ENCODE measurements at places on chromosomes 4 and X.

- DNase-seq = no peak
Observed at GRCh38 chr4:29081234-29081955, 1638.8 kb upstream of the PCDH7 start.

- DNase-seq = no peak
Observed at GRCh38 chrX:119015407-119016237, 41.2 kb downstream of the LONRF3 start.

GRCh38 chr4:120922381-120923206 lies at the start of gene PRDM5:
Gene PRDM5, minus strand, starts transcription at chr4:120922726. Its CDS starts 118 bp downstream, at chr4:120922608.
- DNase-seq = peak; percentile 33

DNA sequence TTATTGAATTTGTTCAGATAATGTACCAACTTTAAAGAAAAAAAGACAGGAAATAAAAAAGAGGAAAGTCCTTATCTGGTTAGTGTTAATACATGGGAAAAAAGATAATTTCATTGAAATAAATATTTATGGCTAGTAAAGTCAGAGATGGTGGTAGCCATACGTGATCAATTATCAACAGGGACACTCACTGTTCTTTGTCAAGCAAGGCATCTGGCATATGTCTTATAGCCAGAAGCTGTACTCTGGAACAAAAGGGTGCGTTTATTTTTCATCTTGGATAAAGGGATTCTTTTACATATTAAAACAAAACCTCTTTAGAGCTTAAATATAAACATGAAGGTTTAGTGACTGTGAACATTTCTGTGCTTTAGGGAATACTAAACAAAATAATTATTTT lies 26.7 kb downstream of the HDX start:
- no peak for DNase-seq

DNA sequence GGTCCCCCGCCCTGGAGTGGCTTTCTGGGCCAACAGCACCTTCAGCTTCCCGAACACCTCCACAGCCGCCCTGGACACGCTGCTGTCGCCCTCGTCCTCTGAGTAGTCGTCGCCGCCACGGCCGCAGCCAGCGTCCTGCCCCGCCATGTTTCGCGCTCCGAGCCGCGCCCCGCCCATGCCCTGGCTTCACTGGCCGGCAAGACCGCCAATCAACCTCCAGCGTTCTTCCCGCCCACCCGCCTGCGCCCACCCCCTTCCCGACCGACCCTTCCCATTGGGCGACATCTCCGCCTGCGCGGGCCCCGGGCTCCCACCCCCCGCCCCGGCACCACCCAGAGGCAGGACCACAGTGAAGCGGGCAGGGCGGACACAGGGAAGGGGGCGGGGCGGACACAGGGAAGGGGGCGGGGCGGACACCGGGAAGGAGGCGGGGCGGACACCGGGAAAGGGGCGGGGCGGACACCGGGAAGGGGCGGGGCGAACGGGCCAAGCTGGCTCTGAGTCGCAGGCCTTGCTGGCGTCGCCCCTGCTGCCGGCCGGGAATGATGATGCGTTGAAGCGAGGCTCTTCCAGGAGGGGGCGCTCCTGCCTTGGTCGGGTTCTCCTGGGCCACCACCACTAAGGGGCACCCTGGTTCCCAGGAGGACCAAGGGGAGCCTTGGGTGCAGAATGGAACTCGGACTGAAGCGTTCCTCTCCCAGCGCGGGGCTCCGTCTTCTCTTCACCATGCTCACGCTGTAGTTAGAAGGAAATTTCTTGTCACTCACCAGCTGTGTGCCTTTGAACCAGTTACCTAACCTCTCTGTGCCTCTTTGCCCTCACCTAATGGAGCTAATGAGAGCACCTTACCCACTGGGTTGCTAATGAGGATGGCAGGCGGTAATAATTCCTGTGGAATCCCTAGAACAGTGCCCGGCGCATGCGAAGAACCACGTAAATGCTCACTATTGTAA lies at the start of gene HAUS7:
Gene HAUS7 (minus strand): TSS at position 166 of the 953 bp plus-strand sequence. CDS start 19 bp downstream, at position 147.
- DNase-seq = no peak

GRCh38 chr4:107050525-107051135 lies 14.5 kb upstream of the DKK2 start:
- no peak for DNase-seq

DNA sequence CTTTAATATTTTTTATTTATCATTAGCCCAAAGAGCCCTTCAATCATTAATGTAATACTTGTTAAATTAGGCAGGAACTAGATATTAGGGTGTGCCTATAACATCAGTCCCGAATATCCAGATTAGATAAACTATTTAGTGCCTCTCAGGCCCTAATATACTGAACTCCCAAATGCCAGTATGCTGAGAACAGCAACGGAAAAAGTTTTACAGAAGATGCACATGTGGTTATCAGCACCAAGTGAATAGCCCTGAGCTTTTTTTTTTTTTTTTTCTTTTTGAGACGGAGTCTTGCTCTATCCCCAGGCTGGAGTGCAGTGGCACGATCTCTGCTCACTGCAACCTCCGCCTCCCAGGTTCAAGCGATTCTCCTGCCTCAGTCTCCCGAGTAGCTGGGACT lies 13.0 kb upstream of the ELF2 start:
- no peak for DNase-seq

- no peak for DNase-seq
Observed at GRCh38 chr4:106365613-106366012, 3.0 kb downstream of the GIMD1 start.

DNA sequence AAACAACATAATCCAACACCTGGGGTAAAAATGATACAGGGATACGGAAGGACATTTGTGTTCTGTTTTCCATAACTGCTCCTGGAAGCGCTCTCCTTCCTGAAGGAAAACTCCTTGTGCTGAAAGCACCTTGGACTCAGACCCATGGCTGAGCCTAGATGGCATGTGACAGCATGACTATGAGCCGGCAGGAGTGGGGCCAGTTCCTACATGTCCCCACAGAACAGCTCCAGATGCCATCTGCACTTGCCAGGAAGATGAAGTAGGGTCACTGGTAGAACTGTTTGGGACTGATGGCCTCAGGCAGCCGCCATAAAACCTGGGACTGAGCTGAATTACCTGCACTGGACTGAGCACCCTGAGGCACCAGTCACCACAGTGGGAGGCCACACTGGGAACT lies 56.0 kb upstream of the BCLAF3 start:
- no peak for DNase-seq

- no peak for DNase-seq
Observed at GRCh38 chrX:45164021-45164621, 36.6 kb downstream of the DIPK2B start.

- no peak for DNase-seq
Observed at GRCh38 chrX:77505227-77505626, 58.0 kb downstream of the FGF16 start.

GRCh38 chr4:113162089-113162488 lies 112.6 kb downstream of the ANK2 start:
- no peak for DNase-seq

- DNase-seq = no peak
Observed at GRCh38 chr4:173682609-173683008, 152.6 kb upstream of the HAND2 start.

GRCh38 chr4:82792912-82793649 lies 5.5 kb downstream of the SCD5 start:
- DNase-seq = no peak

DNA sequence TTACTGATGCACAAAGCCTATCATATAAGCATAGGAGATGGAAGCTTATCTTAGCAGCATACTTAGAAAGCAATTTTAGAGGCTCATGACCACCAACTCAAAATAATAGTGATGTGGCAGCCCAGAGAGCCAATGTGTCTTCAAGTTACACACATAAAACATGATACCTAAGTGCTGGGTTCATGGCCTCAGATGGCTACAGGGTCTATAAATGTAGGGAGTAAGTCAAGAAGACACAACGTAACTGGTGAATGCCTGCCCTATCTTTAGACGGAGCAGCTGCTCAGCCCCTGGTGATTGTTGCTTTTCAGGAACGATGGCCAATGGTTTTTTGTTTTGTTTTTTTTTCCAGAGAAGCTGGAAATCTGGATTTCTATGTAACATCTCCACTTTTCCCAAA lies 42.8 kb downstream of the RNF150 start:
- DNase-seq = no peak

GRCh38 chr4:144302704-144303536 lies 162.4 kb upstream of the GYPA start:
- DNase-seq = no peak

DNA sequence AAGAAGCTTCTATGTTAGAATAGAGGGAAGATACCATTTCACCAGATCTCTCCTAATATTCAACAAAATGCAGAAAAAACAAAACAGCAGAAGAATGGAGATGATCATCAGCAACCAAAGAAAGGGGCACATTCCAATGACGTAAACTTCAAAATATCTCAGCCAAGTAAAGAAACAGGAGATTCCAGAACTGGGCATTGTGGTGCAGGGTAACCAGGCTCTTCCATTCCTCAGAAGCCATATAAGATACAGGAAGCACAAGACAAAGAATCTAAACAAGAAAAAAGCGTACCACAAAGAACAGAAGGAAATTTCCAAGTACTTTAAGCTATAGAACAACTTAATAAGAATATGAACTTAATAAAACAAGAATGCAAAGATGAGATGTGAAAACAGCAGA lies 6.9 kb upstream of the ARMCX4 start:
- DNase-seq = no peak

DNA sequence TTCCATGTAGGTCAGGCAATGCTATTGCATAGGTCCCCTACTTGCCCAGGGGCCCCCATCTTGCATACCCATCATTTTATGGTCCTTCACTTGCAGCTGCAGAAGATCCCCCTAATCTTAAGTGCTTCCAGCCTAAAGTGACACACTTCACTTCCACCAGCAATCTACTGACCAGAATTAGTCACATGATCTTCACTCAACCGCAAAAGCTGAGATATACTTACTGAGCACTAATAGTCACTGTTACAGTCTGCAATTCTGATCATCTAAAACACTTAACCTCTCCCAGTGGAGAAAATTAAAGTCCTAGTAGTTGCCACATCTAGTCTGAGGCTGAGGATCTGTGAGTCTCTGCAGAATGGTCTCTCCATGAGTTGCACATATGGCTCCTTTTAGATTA lies 82.1 kb downstream of the AREG start:
- DNase-seq = no peak

DNA sequence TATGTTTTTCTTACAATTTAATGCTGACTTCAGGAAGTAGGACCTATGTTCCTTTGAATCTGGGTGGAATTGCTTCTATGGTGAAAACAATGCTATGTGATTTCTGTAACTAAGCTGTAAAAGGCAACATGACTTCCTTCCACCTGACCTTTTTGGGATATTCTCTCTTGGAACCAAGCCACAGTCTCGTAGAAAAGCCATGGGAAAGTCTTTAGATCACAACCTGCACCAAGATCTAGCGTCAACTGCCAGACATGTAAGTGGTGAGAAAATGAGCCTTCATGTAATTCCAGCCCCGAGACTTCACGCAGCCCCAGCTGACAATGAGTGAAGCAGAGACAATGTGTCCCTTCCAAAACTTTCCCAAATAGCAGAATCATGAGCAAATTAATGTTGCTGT lies 297.0 kb upstream of the DCAF8L1 start:
- DNase-seq = no peak

- DNase-seq = no peak
Observed at GRCh38 chr4:183411291-183411861, 33.1 kb upstream of the CDKN2AIP start.

GRCh38 chrX:34426334-34426733 lies 230.8 kb downstream of the TMEM47 start:
- no peak for DNase-seq

GRCh38 chr4:103197765-103198110 lies 405 bp downstream of the CENPE start:
- no peak for DNase-seq

Data from iPS DF 6.9 (cell line).